PC-3 (cell line): ENCODE measurements at places on chromosomes 1 and 21. TPM values are rescaled to one million over a fixed set of nuclear protein-coding genes. Genes with fewer than 3 reads are reported as not detected.

RGSL1 gene
- total RNA-seq: not detected in 2 replicates

- DNase-seq: no peak
Measured at GRCh38 chr1:109096120-109096519, 5.6 kb downstream of the TMEM167B start.

OR2T5 gene
- not detected in 2 replicates for total RNA-seq

DNA sequence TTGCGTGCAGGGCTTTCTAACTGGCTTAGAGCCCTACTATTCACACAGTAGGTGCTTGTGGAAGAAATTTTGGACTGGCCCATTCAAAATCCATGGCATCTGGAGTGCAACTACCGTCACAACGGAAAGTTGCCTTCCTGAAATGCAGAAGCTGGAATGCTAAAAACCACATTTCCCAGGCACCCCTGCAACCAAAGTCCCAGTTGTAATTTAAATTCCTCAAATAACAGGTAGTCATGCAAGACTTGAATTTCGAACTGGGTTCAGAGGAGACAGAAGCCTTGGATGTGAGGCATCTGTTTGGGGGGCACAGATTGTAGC lies 186.7 kb downstream of the TOMM20 start:
- no peak for DNase-seq

DNA sequence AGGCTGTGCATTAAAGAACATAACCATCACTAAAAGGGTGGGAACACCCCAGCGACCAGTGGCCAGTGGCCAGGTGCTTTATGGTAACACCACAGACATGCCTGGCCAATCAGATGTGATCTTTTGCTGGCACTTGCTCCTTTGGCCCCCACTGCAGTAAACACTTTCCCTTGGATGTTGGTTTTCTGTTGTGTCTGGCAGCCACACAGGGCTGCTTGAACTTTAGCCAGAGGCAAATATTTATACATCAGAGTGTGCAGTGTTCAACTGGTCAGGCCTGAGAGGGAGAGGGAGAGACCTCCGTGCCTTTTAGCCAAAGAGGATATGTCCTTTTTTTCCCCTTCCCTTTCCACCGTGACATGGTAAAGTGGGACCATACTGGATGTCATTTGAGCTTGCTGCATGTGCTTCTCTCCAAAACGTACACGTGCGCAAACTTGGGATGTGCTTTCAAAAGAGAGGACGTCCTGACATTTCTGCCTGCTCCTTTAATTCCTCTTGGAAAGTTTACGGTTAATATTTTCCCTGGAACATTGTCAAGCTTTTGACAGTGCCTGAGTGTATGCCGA lies 101.2 kb downstream of the NFIA start:
- DNase-seq: no peak

DNA sequence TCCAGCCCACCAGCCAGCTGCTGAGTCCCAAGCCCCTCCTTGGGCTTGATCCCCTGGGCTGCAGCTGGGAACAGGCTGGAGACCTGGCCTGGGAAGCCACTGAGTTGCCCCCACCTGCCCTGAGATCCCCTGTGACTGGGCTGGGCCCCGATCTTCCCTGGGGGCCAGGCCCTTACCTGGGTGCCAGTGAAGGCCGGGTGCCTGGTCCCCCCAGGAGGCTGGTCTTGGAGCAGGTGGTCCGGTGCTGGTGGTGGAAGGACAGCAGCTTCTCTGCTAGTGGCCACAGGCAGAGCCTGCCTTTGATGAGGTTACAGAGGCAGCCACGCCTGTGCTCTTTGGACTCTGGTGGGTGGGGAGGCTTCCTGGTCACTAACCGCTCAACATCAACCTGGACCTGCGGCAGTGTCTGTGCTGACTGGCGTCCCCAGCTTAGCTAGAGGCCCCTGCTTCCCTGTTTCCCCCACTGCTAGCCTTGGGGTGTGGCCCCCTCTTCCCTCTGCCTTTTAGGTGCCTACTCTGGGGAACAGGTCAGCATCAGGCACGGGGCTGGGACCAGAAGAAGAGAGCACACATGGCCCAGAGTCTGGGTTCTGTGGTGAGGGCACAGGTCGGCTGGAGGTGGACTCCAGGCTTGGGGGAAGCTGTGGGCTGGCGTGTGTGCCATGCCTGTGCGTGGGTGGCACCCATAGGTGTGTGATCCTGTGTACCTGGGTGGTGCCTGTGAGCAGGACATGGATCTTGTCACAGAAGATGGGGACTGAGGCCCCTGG lies at the start of gene EPS8L3:
TSS of gene EPS8L3 (minus strand) at position 278 of the 770 bp plus-strand sequence. CDS start 2,174 bp downstream, outside the sequence.
- DNase-seq: no peak

DNA sequence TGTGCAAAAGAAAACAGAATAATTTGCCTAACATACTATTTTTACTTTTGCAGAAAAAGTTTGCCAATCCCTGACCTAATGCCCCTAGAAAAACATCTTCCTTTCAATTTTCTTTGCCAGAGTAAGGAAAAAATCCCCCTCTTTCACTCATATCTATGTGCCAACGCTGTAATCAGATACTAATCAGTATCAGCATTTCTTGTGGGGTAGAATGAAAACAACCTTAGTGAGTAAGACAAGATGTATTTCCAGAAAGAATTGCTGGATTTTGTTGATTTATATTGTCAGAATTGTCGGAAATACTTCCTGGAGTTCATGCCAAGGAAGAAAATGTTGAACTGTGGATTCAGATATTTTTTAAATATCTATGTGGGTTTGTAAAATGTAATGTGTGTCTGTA lies 1893.8 kb downstream of the NCAM2 start:
- DNase-seq: peak; percentile 15

- peak; percentile 74 for DNase-seq
Measured at GRCh38 chr21:15638856-15639549, 90.8 kb upstream of the USP25 start.

FALEC gene
- total RNA-seq: 0.73 TPM in 1 of 2 replicates, not detected in the other

DNA sequence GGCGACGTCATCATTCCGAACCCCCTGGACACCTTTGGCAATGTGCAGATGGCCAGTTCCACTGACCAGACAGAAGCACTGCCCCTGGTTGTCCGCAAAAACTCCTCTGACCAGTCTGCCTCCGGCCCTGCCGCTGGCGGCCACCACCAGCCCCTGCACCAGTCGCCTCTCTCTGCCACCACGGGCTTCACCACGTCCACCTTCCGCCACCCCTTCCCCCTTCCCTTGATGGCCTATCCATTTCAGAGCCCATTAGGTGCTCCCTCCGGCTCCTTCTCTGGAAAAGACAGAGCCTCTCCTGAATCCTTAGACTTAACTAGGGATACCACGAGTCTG lies 10.0 kb downstream of the PROX1 start:
- no peak for DNase-seq

DNA sequence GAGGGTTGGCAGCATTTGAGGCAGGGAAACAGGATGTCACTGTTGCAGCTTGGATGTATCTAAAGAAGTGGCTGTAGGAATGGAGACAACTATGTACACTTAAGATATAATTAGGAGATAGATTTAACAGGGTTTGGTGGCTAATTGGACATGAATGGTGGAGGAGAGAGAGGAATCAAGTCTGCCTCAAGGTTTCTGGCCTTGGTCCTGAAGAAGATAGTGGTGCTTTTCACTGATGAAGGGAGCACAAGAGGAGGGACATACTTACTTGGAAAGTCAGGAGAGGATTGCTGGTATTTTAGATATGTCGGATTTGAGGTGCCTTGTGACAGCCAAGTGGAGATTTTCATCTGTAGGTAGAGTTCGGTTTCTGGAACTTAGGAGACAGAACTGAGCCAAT lies 123.9 kb downstream of the ST6GALNAC3 start:
- DNase-seq: no peak

DNA sequence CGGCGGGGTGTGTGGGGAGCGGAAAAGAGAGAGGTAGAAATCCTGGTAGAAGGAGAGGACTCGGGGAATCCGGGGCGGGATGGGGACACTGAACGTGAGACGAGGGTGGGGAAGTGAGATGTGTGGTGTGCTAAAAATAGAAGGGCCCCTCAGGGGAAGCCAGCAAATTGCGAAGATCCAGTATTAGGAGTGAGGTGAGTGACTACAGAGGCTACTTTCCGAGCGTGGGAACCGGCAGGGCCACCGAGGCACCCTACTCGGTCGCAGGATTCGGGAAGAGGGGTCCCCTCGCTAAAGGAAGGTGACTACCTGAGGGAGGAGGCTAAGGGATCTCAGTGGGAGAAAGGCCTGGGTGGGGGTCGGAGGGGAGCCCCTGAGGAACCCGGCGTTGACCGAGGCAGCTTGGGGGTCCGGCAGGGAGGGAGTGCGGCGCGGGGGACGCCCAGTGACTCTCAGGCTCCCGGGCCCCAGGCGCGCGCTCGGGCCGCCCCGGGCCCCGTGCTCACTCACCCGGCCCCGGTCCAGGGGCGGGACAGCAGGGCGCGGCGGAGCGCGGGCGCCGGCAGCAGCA lies 318 bp downstream of the ALDH4A1 start:
- peak; percentile 15 for DNase-seq

DDR2 gene
- 0.77 and 1.4 TPM in 2 replicates for total RNA-seq

- no peak for DNase-seq
Measured at GRCh38 chr21:46182548-46183336, 1.5 kb downstream of the SPATC1L start.

DNA sequence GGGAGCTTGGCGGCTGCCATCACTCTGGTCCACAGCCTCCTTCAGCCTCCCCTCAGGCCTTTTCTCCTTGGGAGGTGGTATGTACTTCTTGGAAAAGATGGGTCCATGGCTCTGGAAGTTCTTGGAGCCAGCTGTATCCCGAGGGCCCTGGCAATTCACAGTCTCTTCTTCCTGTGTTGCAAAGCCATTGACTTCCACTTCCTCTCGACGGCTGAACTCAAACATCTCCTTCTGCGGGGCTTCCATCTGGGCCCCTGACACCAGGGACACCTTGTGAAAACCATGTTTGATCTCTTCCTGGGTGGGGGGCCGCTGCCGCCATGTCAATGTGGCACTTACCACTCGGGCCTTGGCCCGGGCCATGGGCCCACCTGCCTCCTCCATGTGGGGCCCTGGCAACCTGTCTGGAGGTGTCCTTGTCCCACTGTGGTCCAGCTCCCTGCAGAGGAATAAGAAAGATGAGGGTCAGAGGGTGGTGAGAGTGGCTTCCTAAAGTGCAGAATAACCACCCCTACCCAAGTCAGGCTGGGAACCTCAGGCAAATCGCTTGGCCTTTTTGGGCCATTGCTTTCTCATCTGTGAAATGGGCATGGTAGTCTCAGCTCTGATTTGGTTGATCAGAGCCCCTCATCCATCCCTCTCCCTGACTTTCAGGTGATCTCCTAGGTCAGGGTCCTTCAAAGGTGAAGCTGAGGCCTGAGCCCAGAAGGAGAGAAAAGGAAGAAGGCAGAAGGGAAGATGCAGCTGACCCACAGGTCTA lies 7.5 kb downstream of the CRYBG2 start:
- DNase-seq: no peak

CASP9 gene
- 8.0 and 14.0 TPM in 2 replicates for total RNA-seq

DNA sequence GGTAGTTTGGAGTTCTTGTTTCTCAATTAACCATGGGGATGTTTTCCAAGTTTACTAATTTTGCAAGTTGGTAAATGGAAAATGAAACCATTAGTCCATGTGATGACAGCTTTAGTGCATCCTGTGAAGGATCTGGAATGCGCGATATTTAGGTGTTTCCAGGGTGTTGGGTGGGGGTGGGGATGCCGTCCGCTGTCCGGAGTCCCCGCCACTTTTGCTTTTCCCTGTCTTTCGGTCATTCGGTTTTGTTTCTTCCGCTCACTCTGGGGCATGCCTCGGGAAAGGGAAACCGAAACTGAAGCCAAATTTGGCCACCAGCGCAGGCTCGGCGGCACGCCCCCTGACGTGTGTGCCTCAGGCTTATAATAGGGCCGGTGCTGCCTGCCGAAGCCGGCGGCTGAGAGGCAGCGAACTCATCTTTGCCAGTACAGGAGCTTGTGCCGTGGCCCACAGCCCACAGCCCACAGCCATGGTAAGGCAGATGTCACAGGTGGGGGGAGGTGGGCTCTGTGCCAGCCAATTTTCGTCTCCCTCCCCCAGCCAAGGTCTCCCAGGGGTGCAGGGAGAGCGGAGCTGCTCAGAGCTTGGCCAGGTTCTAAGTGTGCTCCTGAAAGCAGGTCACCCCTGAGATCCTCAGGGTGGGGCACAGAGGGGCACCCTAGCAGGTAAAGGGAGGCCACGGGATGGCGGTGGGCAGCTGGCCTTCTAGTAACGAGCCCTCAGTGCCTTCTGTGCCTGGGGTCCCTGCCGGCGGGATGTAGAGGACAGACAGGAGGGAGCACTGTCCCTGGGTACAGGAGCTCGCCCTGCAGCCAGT lies at the start of gene ISG15:
TSS of gene ISG15 (plus strand) at position 393 of the 817 bp plus-strand sequence. CDS start at position 470, 77 bp downstream.
- DNase-seq: peak; percentile 97

CCDC181 gene
- total RNA-seq: 0.07 TPM in 1 of 2 replicates, not detected in the other

MEAF6 gene
- 87.0 and 90.9 TPM in 2 replicates for total RNA-seq

GRCh38 chr1:119147661-119148090 lies 7.2 kb upstream of the WARS2 start:
- no peak for DNase-seq

DNA sequence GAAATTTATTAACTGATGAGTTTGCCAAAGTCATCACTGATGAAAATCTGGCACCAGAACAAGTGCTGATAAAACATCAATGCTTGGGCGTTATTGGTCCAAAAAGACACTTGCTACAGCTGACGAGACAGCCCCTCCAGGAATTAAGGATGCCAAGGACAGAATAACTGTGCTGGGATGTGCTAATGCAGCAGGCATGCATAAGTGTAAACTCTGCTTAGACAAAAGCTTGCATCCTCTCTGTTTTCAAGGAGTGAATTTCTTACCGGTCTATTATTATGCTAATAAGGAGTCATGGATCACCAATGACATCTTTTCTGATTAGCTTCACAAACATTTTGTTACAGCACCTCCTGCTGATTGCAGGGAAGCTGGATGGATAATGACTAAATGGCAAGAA lies 402.0 kb downstream of the LTN1 start:
- no peak for DNase-seq

DYNLT5 gene
- total RNA-seq: not detected in 2 replicates

- DNase-seq: peak; percentile 16
Measured at GRCh38 chr1:158496374-158496773, 24.4 kb downstream of the OR10R2 start.

GRCh38 chr1:180185281-180185680 lies 30.6 kb downstream of the QSOX1 start:
- DNase-seq: no peak

GRCh38 chr21:44552136-44552535 lies 831 bp upstream of the KRTAP10-2 start:
- DNase-seq: no peak

HES3 gene
- total RNA-seq: not detected in 2 replicates

DNA sequence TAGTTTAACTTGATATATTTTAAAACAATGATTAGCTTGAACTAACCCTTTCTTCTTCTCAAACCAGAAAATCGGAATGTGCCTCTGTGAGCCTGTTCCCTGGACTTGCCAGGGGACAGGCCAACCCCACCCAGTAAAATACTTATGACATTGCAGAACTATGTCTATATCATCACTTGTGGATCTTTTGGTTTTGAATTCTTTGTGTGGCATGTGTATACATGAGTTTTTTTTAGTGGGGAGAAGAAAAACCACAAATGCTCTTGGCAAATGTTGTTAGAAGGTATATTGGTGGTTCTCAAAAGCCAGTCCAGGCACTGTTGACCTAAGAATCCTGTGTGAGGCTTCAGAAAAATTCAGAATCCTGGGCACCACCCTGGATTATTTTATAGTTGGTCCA lies 347.4 kb downstream of the SIPA1L2 start:
- peak; percentile 19 for DNase-seq
